ENCODE measurements at places on chromosomes 2 and 18.
A peak's percentile ranks its signal among the peaks of the same experiment; 100 is the strongest.

GRCh38 chr2:143165291-143165690 is 36.1 kb downstream of the ARHGAP15 start:
- no peak for DNase-seq

GRCh38 chr2:188598551-188598950 is 306.9 kb downstream of the GULP1 start:
- no peak for DNase-seq

- DNase-seq, result no peak
Measured at GRCh38 chr2:22692746-22693145, 692.2 kb upstream of the KLHL29 start.

- no peak for DNase-seq
Measured at GRCh38 chr2:7476371-7476770, 559.2 kb downstream of the RNF144A start.

- DNase-seq, result no peak
Measured at GRCh38 chr2:8148260-8149006, 533.4 kb upstream of the ID2 start.

DNA sequence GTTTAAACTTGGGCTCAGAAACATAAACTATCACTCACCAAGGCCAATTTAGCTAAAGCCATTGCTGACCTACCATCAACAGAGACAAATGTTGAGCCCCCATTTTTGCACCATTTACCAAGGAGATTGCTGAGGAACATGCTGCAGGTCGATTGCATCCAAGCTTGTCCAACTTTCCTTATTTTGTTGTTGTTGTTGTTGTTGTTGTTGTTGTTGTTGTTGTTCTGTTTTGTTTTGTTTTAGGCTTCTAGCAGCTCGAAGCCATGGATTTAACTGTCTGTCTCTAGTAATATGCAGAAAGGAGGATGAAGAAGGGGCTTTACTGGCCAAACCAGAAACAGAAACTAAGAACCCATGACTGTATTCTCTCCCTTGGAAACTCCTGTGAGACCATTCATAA is 571.5 kb downstream of the IRS1 start:
- DNase-seq, result no peak

GRCh38 chr2:232586943-232587505 is 36.5 kb downstream of the EIF4E2 start:
- DNase-seq, result no peak

- no peak for DNase-seq
Measured at GRCh38 chr2:43958397-43959275, 37.2 kb downstream of the LRPPRC start.

- peak; percentile 16 for DNase-seq
Measured at GRCh38 chr2:98729652-98730051, 1.3 kb downstream of the MGAT4A start.

GRCh38 chr18:75207310-75208154 is 1.4 kb downstream of the PTGR3 start:
- no peak for DNase-seq

- no peak for DNase-seq
Measured at GRCh38 chr2:144455987-144456386, 63.9 kb downstream of the ZEB2 start.

DNA sequence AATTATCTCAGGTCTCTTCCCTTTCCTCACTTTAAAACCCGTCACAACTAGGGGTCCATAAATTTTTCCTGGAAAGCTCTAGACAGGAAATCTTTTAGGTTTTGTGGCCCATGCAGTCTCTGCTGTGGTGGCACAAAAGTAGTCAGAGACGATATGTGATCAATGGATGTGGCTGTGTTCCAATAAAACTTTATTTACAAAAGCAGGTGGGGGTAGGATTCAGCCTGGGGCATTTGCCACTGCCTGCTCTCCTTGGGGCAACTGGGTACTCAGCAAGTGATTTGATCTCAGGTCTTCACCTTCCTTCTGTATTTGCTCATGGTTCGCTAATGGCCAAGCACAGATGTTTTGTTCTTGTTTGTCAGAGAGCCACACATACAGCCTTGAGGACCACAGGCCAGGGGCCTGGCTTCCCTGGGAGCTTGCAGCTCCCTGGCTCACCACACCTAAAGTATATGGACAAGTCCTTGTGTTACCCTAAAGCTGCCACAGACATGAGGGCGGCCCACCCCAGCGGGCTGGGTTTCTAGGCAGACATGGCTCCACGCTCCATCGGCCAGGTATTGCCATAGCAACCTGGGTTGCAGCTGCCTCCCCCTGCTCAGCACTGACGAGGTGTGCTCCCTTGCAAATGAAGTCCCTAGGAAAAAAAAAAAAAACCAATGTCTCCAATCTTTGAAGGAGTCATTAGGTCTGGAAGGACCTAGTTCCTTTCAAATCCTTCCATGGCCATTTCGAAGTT is 89.7 kb upstream of the YWHAQ start:
- DNase-seq, result no peak

GRCh38 chr2:10400568-10400977 is 47.6 kb downstream of the ODC1 start:
- no peak for DNase-seq

DNA sequence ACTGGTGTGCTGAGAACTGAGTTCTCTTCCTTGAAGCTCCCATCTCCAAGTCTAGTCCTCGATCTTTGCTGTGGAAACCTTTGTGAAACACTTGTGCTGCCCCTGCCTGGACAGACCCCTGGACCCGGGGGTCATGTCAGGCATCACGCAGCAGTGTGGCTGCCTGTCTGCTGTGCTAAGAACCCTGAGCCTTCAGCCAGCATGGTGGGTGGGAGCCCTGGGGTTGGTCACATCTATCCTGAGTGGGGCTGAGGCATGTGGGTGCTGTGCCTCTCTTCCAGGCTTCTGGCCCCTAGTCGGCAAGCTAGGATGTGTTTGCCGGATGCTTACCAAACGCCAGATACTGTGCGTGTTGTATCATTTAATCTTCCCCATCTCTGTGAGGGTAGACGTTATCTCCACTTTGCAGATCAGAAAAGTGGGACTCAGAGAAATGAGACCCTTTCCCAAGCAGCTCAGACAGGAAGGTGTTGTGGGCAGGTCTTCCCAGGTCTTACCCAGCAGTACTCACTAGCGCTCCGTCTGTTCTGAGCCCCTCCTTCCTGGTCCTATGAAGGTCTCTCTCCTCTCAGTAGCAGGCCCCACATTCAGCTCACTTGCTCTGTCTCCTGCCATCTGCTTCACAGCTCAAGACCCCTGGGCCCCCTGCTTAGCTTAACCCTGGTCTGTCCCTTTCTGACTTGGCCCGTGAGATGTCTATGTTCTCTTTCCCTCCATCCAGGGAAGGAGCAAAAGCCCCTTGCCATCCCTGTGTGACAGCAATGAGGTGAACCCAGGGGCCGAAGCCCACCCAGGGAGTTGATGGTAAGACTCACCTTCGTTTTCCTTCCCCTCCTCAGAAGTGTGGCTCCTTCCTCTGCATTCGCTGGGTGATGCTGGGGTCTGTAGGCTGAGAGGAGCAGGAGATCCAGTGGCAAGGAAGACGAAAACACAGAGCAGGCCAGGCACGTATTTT is 242.8 kb downstream of the FAM210A start:
- DNase-seq, result no peak

GRCh38 chr2:70895249-70895648 is 40.5 kb upstream of the ATP6V1B1 start:
- DNase-seq, result no peak

GRCh38 chr2:71927757-71928715 is 219.6 kb downstream of the CYP26B1 start:
- DNase-seq, result no peak

DNA sequence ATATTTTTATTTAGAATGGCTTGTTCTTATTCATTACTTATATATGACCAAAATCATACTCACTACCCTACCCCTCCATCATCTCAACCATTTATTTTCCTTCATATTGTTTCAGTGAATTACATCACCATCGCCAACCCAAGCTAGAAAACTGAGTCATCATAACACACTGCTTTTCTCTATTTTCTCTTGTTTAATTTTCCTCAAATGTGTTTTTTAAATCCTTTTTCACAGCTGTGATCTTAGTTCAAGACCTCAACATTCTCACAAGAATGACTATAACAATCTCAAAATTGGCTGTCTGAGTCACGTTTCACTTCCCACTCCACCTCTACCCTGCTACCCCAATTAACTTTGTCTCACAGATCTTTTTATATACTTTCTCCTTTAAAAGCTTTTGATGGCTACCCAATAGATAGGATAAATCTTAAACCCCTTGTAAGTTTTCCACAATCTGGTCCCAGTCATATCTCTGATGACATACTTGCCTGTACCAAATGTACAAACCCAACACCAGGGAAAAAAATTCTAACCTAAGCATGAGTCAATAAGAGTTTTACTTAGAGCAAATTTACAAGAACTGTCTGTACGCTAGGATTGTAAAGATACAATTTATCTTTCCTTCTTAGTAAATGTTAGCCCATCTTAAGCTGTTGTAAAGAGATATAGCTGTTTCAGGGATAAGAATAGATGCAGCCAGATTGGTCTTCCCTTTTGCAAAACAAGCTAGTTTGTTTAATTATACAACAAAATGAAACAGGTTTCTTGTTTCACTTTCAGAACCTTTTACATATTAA is 635.1 kb upstream of the SLC39A10 start:
- no peak for DNase-seq

GRCh38 chr2:183597841-183598240 is 473.6 kb downstream of the NUP35 start:
- DNase-seq, result no peak

- peak; percentile 4 for DNase-seq
Measured at GRCh38 chr2:159066541-159067156, 98.2 kb downstream of the TANC1 start.

DNA sequence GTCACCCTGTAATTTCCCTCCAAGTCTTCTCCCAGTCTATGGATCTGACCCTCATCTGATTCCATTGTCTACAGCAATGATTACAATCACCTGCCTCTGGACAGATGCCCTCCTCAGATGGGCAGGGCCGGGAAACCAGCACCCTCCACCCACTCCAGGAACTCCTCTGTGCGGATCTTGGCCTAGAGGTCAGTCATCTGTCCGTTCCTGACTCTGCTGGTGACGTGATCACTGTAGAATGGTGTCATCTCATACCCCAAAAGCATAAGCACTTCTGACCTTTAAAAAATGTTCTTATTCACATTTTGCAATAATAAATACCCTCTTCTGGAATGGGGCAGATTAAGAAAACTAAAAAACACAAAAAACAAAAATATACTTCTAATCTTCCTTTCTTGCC is 29.5 kb upstream of the BZW1 start:
- no peak for DNase-seq

DNA sequence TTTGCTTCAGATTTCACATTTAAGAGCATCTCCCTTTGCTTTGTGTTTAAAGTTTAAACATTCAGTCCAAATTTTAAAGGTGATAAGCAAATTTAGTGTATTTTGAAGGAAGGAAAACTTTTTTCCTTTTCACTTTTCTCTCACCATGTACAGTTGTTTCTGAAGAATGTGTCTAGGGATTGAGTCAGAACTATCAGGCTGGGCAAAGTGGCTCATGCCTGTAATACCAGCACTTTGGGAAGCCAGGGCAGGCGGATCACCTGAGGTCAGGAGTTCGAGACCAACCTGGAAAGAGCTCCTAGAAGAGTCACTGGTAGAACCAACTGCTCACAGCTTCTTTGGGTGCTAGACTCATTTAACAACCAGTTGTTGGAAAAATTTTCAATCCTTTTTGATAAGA is 327.0 kb upstream of the THUMPD2 start:
- no peak for DNase-seq

- no peak for DNase-seq
Measured at GRCh38 chr2:230642966-230643365, 69.7 kb upstream of the CAB39 start.

GRCh38 chr2:221334481-221335218 is 237.5 kb downstream of the EPHA4 start:
- no peak for DNase-seq

- no peak for DNase-seq
Measured at GRCh38 chr2:111126581-111126980, 5.9 kb downstream of the BCL2L11 start.

- no peak for DNase-seq
Measured at GRCh38 chr18:78232196-78232595, 747.4 kb upstream of the SALL3 start.

GRCh38 chr18:29730073-29730472 is 1312.5 kb downstream of the DSC3 start:
- DNase-seq, result no peak

GRCh38 chr2:147388217-147388616 is 456.6 kb upstream of the ACVR2A start:
- no peak for DNase-seq

DNA sequence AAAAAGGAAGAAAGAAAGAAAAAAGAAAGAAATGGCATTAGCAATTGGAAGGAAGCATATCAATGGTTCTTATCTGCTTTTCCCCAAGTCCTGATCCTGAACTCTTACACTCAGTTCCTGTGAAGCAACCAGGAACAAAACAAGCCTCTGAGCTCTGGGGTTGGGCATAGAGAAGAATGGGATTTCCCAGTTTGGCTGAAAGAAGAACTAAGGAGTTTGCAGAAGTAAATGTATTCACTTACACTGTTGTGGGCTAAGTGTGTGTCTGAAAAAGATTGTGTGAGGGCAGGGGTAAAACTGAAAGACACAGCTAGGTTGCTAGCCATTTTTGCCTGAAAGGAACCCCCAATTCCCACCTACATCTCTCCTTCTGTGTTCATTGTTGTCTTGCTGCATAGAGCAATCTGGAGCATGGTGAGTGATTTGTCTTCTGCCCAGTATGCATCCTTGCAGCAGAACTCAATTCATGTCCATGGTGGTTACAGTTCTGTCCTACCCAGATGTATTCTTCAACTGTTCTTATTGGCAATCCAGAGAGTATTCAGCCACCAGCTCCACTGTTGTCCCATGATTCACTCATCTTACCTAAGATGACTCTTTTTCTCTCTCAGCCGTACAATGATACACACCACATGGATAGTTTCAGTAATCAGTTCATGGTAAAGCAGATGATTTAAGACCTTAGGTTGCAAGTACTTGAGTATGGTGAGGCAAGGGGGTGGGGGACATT is 348.7 kb downstream of the ARHGAP15 start:
- DNase-seq, result no peak

- DNase-seq, result no peak
Measured at GRCh38 chr2:184444623-184445223, 153.6 kb upstream of the ZNF804A start.

DNA sequence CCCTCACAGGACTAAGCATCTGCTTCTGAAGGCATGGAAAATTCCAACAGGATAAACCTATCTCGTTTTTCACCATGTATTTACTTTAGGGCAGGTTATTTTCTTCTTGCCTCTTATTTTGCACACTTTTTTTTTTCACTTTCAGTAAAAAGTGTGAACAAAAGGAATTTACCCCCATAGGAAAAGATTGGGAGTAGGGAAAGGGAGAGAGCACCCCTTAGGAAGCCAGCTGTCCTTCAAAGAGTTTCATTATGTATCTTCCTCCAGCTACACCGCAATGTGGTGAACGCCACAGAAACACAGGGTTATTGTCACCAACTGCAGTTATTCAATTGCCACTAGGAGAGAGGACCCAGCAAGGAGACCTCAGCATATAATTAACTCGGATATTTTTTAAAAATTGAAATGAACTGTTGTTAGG is 286.2 kb upstream of the VRK2 start:
- no peak for DNase-seq
